ENCODE measurements at places on chromosomes 16 and 17. TPM values are rescaled to one million over a fixed set of nuclear protein-coding genes. Genes with fewer than 3 reads are reported as not detected.

The CDK5R1 gene
- 2.6 TPM for total RNA-seq

- DNase-seq = peak; percentile 72
Measured at GRCh38 chr17:48494335-48494734, 36.5 kb downstream of the HOXB1 start.

DNA sequence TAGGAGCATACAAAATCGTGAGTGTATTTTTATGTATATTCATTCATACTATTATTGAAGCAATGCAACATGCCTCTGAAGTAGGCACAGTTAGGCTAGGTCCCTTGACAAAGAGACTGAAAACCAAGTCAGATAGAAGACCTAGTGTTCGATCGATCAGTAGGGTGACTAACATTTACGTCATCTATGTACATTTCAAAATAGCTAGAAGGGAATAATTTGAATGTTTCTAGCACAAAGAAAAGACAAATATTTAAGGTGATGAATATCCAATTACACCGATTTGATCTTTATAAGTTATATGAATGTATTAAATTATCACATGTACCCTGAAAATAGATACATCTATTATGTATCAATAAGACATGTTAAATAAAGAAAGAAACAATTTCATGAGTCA is 610.1 kb downstream of the TOX3 start:
- DNase-seq = no peak

- DNase-seq = no peak
Measured at GRCh38 chr16:2028620-2029220, 2.0 kb downstream of the NHERF2 start.

- DNase-seq = no peak
Measured at GRCh38 chr17:6075050-6075449, 4.9 kb downstream of the WSCD1 start.

DNA sequence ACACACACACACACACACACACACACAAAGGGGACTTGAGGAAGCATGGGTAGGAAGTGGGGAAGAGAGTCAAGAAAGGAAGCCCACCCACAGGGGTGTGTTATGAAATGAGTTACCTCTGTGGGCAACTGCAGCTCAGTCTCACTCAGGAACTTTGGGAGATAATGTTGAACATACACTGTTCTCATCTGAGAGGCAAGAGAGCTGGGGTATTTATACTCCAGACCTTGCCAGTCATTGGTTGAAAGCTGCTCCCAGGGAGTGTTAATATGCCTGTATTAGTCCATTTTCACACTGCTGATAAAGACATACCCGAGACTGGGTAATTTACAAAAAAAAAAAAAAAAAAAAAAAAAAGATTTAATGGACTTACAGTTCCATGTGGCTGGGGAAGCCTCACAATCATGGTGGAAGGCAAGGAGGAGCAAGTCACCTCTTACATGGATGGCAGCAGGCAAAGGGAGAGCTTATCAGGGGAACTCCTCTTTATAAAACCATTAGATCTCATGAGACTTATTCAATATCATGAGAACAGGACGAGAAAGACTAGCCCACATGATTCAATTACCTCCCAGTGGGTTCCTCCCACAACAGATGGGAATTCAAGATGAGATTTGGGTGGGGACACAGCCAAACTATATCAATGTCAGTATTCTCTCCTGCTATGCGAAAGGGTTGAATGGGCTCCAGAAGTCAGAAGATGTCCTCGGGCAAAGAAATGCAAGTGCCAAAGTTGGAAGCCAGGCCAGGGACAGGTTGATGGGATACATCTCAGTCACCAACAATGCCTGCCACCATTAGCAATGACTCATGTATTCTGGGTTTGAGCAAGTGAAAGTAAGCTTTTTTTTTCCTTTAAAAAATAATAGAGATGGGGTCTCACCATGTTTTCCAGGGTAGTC is 270.5 kb downstream of the MRTFB start:
- no peak for DNase-seq

The HBA2 gene
- not detected for total RNA-seq

GRCh38 chr17:71338396-71338795 is 782.4 kb upstream of the SOX9 start:
- DNase-seq = peak; percentile 37

The MT2A gene
- 146 TPM for total RNA-seq

DNA sequence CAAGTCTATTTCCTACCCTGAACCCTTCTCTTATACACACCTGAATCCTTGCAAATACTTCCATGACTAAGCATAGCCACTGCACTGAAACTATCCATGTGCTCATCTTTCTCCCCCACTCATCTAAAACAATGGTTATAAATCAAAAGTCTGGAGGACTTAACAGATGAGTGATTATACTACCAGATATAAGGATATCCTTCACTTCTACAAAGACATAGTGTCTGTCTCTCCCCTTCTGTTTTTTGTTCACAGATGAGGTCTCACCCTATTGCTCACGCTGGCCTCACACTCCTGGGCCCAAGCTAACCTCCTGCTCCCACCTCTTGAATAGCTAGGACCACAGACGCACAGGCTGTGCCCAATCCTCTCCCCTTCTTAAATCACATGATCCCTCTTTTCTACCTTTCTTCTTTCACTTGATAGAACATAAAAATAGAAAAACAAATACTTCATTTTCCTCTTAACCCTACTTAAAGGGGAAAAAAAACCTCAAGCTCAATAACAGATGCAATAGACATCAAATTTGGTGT is 19.2 kb downstream of the CEP112 start:
- peak; percentile 29 for DNase-seq

The OR3A3 gene
- not detected for total RNA-seq

The TP53TG3C gene
- not detected for total RNA-seq

The TCAP gene
- total RNA-seq = not detected

The CACNG5 gene
- not detected for total RNA-seq

The PLA2G10 gene
- not detected for total RNA-seq

DNA sequence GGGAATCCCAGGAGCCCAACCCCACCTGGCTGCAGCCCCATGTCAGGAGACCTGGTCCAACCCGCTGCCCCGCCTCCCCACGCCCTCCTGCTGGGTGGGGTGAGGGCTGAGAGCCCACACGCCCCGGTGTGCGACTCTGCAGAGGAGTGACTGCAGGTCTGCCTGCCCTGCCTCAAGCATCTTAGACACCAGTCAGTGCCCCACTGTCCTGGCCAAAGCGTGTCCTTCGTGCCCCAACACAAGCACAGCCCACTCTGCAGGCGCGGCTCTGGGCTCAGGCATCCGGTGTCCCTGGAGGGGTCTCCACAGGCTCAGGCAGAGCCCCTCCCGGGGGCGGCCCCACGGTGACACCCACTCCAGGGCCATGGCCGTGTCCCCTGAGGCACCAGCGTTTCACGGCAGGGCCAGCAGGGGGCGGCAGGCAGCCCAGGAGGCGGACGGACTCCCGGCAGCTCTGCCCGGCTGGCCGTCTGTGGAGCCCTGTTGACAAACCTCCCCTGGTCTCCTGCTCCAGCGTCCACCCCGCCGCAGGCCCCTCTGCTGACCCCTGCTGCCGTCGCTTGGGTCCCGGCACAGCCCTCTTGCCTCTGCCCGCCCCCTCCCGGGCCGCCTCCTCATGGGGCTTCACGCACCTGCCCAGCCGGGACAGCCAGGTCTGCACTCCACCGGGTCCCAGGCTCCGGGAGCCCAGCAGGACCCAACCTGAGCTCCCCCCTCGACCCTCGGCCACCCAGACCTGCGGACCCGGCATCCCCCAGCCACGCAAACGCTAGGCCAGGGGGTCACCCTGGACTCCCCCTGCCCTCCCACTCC is 8.6 kb upstream of the UBE2I start:
- no peak for DNase-seq

DNA sequence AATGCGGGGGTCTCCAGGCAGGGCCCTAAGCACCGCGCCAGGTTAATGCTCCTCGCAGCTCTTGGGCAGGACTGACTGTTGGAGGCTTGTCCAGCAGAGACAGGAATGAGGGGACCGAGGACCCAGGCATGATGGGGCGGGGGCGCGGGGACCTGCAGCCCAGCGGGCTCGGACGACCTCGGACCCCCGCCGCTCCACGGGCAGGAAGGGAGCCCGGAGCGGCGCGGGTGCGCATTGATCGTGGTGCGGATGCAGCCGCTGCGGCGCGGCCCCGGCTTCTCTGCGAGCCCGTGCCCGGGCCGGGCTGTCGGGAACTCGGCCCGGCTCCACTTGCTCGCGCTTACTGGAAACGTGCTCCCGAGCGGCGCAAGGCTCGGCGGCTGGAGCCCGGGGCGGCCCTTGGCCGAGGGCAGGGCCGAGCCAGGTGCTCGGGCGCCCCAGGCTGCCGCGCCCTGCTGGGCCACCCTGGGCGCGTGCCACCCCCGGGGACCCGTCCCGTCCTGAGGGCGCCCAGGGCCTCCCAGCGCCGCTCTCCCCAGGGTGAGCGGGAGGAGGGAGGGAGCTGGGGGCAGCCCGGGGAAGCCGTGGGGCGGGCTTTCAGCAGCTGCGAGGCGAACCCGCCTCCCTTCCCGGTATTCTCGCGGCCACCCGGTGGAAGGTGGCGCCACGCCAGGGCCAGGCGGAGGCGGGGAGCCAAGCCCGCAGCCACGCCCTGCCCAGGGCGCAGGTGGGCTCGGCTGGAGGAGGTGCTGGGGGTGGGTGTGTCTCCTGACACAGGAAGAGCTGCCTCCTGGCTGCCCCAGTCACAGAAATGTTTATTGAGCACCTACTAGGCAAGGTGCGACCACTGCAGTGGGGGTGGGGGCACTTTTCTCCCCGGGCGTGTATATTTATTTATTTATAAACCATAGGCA is 45.9 kb downstream of the SOCS3 start:
- peak; percentile 71 for DNase-seq

The GUCY2D gene
- not detected for total RNA-seq

The CCL18 gene
- total RNA-seq = not detected

The COG4 gene
- 71.1 TPM for total RNA-seq

The TLCD3B gene
- total RNA-seq = not detected

DNA sequence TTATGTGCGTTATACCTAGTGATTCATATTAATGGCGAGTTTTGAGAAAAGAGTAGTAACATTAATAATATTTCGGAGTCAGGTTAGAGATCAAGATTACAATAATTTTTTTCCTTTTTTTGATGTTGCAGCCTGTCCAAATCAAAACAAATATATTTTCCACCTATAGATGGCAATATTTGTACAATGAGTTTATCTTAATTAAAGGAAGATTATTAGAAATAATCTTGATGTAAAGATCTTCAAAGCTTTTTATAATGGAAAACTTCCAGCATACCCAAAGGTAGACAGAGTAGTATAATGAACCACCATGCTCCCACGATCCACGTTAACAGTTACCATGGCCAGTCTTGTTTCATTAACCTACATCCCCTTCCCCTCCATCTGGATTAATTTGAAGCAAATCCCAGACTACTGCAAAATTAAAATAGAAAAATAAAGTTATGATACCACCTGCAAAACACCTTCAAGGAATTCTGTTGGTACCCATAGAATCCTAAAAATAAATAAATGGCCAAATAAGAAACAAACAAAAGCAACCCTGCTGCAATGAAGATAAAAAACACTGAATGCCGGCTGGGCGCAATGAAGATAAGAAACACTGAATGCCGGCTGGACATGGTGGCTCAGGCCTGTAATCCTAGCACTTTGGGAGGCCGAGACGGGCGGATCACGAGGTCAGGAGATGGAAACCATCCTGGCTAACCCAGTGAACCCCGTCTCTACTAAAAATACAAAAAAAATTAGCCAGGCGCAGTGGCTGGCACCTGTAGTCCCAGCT is 46.5 kb upstream of the GINS3 start:
- DNase-seq = peak; percentile 12

GRCh38 chr16:81863630-81864352 is 84.7 kb downstream of the PLCG2 start:
- DNase-seq = no peak

The ACD gene
- total RNA-seq = 10.0 TPM

GRCh38 chr16:8928467-8928957 is 35.2 kb downstream of the USP7 start:
- DNase-seq = no peak

GRCh38 chr17:67126983-67127382 is 82.6 kb downstream of the CACNG1 start:
- DNase-seq = no peak

- no peak for DNase-seq
Measured at GRCh38 chr17:66142428-66142827, 49.5 kb downstream of the CEP112 start.

DNA sequence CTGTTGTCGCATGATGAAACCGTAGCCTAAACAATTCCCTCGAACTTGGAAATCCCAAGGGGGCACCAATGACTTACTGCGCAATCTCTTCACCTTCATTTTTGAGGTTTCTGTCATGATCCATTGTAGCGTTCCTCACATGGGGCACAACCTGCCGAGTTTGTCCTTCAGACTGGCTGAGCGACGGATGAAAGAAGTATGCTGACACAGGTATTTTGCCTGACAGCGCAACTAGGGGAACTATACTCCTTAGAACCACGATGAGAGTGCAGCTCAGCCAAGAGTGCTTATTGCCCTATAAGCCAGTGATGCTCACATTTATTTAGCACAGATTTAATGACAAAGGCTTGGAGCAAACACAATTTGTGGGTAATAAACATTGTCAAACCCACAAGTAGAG is 106.3 kb upstream of the ZNF267 start:
- no peak for DNase-seq

- no peak for DNase-seq
Measured at GRCh38 chr17:7816926-7817642, 16.9 kb upstream of the KDM6B start.

DNA sequence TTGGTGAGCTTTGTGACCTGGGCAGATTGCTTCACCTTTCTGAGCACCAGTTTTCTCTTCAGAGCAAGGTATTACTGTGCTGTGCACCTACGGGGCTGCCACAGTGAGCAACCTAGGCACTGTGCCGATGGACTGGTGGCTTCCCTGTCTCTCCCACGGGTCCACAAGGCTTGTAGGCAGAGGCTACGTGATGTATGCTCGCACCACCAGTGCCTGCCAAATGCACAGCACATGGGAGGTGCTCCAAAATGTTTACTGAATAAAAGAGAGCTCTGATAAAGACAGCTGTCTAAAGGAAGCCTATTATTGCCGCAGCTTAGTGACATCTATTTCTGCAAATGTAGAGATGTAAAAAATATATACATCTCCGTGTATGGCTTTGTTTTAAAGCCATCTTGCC is 139.2 kb downstream of the CDK5R1 start:
- no peak for DNase-seq

DNA sequence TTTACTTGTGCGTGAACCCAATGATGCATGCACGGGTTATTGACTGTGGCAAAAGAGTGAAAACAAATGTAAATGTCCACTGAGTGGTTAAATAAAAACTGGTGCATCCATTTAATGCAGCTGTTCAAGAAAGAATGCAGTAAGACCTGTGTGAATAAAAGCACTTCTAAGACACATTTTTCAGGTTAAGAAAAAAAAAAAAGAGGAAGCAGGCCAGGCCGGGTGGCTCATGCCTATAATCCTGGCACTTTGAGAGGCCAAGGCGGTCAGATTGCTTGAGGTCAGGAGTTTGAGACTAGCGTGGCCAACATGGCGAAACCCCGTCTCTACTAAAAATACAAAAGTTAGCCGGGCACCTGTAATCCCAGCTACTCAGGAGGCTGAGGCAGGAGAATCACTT is 11.8 kb downstream of the CNGB1 start:
- DNase-seq = peak; percentile 17

GRCh38 chr16:51225878-51226277 is 74.8 kb upstream of the SALL1 start:
- no peak for DNase-seq

The SLC6A2 gene
- not detected for total RNA-seq

The PNMT gene
- total RNA-seq = not detected

The NPIPA5 gene
- total RNA-seq = not detected

All from renal cortical epithelial cell (primary cell).